ENCODE measurements at places on chromosomes 1 and 21.

DNA sequence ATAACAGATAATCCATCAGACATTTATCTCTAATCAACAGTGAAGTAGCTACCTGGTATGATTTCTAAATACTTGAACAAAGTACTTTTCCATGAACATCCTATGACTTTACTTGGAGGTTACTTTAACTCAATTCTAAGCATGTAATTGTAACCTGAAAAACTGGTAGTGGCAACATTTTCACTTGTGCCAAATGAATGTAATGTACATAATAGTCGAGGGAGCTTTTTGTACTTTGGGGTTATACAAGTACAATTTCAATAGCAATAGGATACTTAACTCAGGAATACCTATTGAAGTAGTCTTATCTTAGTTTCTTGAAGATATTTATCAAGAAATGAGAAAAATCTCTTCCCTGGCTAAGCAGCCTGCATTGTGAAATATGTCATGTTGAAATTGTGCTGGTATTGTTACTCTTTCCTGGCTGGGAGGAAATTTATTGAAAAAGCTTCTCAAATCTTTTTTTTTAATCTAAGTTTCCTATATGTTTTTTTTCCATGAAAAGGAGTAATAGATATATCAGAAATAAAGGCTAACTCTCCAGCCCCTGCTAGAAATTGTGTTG lies 33.7 kb upstream of the CACYBP start:
- DNase-seq, result no peak

DNA sequence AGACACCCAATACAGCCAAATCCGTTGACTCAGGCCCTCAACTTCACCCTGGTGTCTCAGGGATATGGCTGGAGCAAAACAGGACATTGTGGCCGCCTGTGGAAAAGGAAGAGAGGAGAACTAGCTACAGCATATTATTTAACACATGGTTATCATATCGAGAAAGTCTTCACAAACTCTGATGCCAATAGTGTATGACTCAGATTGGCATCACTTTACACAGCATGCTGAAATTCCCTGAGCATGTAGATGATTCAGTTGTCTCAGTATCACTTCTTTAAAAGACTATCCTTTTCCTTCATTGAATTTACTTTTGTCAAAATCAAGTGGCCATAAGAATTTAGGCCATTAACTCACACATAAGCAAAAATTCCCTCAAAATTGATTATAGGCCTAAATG lies 20.1 kb downstream of the HSD3B2 start:
- DNase-seq, result no peak

DNA sequence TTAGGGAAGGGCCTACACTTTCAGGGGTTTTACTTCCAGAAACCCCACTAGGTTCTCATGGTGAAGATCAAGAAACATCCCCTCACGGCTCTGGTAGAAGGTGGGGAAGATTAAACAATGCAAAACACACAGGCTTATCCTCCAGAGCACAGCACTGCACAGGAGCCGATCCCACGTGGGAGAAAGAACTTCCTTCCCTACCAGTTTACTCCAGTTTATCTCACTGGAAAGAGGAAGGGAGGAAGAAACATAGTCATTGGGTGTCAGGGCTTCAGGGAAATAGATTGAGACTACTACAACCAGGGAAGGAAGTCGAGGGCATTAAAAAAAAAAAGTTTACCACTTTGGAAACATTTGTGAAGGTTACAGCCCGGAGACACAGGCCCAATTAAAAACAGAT lies 164.4 kb downstream of the NTPCR start:
- peak; percentile 54 for DNase-seq

GRCh38 chr1:211280910-211281309 lies 21.7 kb downstream of the RCOR3 start:
- no peak for DNase-seq

GRCh38 chr1:246355411-246356230 lies 151.5 kb downstream of the SMYD3 start:
- DNase-seq, result no peak

DNA sequence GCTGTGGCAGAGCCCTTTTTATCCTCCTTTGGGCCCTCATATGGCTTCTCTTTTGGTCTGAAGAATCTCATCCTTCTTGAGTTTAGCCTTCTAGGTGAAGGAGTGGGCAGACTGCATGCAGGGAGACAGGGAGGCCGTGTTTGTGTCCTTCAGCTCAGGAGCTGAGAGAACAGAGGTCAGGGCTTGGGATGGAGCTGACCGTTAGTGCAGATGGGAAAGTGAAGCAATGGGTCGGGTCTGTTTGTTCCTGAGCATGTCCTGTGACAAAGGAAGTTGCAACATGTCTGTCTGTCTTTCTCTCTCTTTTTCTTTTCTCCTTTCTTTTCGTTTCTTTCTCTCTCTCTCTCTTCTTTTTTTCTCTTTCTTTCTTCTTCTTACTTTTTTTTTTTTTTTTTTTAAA lies 14.9 kb downstream of the MAPKAPK2 start:
- no peak for DNase-seq

- DNase-seq, result no peak
These were observed 31.4 kb downstream of the POFUT2 start for GRCh38 chr21:45256021-45256911.

DNA sequence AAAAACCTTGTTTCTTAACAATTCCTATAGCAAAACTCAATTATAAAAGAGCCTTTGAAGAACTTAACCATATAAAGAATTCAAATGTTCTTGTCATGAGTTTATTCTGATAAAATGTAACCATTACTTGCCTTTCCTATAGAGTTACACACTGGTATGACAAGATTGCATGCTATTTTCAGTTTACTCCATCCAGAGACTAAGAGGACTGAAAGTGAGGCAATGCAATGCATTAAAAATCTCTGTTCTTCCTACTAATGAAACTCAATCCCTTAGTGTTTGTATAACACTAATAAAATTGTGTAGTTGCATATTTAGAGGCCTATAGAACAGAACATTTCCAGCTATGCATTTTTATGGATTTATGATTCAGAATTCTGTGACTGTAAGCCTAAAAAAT lies 88.1 kb downstream of the COP1 start:
- no peak for DNase-seq

DNA sequence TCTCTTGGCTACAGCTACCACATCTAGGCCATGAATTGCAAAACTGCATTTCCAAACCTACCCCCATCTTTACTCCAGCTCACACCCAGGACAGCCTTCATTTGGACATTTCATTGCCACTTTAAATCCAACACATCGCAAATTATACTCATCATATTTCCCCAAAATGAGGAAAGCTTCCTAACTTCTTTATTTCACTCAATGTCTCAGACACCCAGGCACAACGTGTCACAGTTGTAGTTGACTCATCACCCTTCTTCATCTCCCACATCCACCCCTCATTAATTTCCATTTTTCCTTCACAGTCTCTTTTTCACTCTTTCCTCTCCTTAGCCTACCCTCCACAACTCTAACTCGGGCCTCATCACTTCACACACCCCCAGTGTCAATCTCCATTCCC lies 6.7 kb downstream of the OTUD7B start:
- DNase-seq, result no peak

- no peak for DNase-seq
These were observed 954.5 kb downstream of the ADGRL2 start for GRCh38 chr1:82755191-82755590.

DNA sequence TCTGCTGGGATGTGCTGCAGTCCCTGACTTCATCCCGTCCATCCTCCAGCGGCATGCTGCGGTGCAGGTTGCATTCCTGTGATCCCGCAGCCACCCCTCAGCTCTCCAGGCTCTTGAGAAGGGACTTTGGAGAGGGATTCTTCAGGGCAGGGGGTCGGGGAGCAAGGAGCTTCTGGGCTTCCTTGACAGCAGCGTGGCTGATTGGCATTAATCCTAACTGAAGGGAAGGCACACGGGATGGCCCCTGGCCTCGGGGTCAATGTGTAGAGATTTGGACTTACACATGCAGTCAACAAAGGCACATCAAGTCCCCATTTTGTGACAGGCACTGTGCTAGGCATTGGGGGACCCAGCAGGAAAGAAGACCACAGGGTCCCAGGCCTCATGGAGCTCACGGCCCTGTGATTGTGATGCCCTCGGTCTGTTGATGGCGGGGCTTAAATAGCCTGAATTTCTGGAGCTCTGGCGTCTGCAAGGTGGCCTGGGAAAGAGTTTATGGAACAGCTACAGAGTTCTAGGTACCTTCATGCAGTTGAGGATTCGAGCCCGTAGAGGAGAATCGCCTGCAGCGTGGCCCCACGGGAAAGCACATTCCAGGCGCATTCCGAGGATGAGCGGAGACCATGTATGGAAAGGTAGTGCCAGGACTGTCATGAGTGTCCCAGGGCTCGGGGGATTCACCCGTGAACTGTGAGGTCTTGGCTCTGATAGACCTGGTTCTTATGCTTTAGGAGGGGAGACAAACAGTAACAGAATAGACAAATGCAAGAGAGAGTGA lies 20.1 kb downstream of the PSEN2 start:
- no peak for DNase-seq

- DNase-seq, result no peak
These were observed 24.2 kb upstream of the GRIK3 start for GRCh38 chr1:37058424-37058988.

DNA sequence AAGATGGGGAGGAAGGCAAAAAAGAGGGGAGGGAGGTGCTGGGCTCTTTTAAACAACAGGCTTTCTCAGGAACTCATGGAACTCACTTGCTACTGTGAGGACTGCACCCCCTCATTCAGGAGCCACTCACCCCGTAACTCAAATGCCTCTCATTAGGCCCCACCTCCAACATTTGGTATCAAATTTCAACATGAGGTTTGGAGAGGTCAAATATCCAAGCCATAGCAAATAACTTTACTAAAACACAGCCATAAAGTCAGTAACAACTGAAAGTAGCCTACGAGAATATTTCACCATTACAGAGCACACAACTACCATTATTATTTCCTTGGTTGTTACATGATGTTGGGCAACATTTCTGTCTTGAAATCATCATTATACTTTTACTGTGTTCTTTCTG lies 13.1 kb upstream of the DMRTB1 start:
- DNase-seq, result no peak

DNA sequence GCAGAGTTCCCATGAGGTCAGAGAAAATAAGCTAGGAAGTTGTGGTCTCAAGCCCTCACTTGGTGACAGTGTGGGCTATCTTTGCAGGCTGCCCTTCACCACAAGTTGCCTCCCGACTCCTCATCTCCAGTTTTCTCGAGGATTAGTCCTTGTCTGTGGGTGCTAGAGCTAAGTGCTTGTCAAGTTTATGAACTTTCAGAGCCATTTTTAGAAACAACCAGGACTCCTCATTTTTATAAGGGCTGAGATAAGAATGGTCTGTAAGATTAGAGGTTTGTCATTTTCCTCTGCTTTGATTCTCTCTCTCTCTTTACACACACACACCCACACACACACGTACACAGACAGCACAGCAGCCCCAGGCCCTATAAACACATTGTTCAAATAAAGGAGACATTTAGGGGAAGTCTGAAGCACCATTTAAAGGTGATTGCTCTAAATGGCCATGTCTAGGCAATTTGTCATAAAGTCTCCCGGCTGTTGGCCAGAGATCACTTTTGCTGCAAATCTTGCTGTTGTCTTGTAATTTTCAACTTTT lies 127.2 kb downstream of the LACTBL1 start:
- no peak for DNase-seq

- no peak for DNase-seq
These were observed 121.9 kb downstream of the CAMTA1 start for GRCh38 chr1:6907201-6907600.

DNA sequence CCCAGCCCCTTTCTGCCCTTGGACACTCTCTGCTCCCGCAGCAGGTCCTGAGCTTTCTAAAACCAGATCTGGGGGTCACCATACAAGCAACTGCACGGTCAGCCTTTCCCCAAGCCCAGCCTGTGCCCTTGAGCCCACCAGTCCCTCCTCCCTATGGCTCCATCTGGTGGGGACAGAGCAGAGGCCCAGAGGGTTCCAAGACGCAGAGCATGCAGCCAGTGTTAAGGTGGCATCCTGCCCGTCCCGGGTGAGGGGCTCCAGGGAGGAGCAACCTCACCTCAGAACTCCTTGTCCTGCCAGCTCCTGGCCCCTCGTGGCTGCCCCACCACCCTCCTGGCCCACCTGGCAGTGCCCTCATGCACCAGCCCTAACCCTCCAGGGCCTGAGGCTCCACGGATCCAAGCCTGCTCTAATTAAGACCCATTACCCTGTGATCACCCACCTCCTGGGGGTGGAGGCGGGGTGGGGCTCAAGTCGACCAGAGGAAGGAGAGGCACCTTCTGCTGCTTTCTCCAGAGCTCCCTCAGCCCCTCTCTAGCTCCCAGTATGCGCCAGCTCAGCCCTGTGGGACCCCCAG lies 8.5 kb downstream of the CHD5 start:
- DNase-seq, result peak; percentile 23

GRCh38 chr1:54407154-54407403 lies 885 bp upstream of the SSBP3 start:
- DNase-seq, result no peak

- no peak for DNase-seq
These were observed 67.5 kb downstream of the CCDC185 start for GRCh38 chr1:223460566-223461189.

DNA sequence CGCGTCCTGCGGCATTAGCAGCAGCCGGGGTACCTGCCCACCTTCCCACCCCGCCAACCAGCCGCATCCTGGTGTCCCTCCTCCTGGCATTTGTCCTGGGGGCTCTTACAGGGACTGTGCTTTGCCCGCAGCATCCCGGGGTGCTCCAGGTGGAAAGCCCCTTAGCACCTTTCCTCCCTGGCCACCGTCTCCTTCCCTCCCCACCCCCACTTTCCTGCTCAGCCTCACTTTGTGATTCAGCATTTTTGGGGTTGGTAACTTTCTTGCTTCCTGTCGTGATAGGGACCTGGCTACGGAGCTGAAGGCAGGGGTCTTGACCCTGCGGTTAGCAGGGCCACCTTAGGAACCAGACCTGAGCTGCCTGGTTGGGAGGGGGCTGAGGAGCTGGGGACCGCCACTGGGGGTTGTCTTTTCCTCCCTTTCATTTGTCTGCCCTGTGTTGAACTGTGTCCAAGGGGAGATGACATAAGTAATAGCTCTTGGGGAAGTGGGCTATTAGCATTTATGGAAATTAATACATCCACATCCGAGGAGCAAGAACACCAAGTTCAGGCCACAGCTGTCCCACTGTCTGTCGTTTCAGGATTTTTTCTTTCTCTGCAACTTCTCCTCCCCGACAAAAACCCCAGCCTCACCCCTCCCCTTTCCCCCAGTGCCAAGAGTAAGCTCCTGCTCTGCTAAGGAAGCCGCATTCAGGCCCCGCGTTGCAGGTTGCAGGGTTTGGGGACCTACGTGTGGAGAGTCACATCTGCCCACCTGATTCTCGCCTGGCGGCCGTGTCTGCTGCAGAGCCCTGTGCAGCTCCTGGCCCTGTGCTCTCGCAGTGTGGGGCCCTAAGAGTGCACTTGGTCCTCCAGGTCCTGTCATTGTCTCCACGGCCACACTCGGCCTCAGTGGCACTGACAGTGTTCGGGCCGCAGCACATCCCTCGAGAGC lies 1.6 kb upstream of the NPHP4 start:
- no peak for DNase-seq
